Hepatocyte (in vitro differentiated cells): ENCODE measurements at places on chromosomes 7 and 10.

DNA sequence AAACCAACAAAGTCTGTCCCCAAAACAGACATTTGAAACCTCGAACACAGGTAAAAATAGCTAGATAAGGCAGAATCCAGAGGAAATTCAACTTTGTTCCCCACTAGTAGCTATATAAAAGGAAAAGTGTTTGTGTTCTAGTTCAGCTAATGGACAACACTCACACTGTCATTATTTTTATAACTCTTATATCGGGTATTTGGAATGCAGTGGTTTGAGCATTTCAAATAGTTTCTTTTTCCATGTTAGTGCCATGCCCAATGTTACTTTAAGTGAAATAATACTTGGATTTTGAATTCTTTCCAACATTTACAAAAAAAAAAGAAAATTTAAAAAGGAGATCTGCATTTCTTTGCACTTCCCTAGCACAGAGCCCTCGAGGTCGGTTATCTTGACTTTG lies 213.6 kb downstream of the DOCK4 start:
- H3K36me3 ChIP-seq, result no peaks in the 10 kb centered on the region
- no peak for DNase-seq
- H3K27me3 ChIP-seq, result no peaks in the 10 kb centered on the region
- no peak overlapping the region for H3K4me3 ChIP-seq
- peaks cover 5% of the 10 kb centered on the region for H3K4me1 ChIP-seq

DNA sequence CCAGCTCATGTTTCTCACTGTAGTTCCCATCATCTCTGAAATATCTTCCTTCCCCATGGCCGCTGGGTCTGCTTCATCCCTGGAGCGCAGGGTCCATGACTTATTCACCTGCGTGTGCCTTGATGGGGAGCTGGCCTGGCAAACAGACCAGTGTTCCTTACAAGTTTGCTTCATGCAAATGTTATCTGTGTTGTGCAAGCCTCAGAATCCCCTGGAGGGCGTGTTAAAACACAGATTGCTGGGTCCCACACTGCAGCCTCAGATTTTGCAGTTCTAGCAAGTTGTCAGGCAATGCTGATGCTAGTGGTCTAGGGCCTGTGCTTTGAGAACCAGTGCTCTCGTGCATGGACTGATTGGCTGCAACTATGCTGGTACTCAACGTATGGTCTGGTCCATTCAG lies 7.2 kb upstream of the DMBT1 start:
- H3K27ac ChIP-seq, result no peak overlapping the region
- H3K4me1 ChIP-seq, result peaks cover 5% of the 10 kb centered on the region
- no peak for DNase-seq
- no peaks in the 10 kb centered on the region for H3K36me3 ChIP-seq
- H3K27me3 ChIP-seq, result no peaks in the 10 kb centered on the region

DNA sequence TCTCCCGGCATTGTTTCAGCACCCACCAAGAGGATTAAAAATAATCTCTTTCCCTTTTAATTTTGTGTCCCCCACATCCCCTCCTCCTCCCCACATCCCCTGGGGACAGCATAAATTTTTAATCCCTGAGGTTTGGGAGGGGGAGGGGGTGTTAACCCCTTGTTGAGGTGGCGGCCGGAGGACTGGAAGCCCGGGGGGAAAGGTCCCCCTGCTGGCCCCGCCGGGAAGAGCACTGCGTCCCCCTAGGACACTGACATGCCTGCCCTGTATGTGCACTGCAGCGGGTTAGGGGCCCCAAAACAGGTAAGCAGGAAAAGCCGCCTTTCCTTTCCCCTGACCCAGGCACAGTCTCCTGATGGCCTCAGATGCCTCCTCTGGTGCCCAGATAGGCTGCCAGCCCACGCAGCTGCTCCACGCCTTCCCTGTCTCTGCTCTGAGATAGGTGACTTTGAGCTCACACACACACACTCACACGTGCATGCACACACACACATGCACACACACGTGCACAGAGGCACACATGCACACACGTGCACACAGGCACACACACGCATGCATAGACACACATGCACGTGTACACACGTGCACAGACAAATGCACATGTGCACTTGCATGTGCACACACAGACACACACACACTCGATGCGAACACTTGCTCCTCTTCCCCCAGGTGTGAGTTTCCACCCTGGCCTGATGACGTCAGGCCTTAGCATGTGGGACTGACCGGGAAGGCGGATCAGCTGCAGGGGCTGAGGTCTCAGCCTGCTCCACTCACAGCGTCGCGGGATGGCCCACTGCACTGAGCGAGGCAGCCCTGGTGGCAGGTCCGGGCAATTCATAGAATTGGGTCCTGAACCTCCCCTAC lies 12.3 kb downstream of the CNPY1 start:
- DNase-seq, result peak; percentile 56
- H3K4me3 ChIP-seq, result no peak overlapping the region

DNA sequence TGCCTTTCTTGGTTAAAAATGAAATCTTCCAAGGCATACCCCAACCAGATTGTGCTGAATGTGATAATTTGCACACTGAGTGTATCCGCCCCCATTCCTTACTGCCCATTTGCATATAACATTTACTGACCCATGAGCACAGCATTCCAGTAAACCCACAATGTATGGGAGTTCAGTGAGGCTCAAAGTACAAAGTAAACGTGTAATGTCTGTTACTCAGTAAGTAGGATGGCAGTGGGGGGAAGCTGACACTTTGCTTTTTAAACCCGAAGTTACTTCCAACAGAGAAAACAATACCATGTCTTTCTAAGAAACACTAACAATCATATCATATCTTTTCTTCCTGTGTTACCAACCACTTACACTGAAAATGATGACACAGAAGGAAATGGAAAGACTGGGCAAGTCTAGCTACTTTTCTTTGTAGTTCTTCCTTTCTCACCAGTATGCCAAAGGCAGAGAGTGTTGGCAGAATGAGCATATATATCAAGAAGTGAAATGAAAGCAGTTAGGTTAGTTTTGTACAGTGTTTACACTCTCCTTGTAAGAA lies 27.1 kb upstream of the SOSTDC1 start:
- peak overlapping the region; percentile 77 for H3K27ac ChIP-seq
- no peaks in the 10 kb centered on the region for H3K27me3 ChIP-seq
- DNase-seq, result peak; percentile 46
- H3K36me3 ChIP-seq, result no peaks in the 10 kb centered on the region

GRCh38 chr10:111968647-111969046 lies 214.9 kb downstream of the GPAM start:
- H3K36me3 ChIP-seq, result no peaks in the 10 kb centered on the region
- no peak overlapping the region for H3K27ac ChIP-seq
- no peak overlapping the region for H3K4me3 ChIP-seq
- H3K27me3 ChIP-seq, result no peaks in the 10 kb centered on the region

DNA sequence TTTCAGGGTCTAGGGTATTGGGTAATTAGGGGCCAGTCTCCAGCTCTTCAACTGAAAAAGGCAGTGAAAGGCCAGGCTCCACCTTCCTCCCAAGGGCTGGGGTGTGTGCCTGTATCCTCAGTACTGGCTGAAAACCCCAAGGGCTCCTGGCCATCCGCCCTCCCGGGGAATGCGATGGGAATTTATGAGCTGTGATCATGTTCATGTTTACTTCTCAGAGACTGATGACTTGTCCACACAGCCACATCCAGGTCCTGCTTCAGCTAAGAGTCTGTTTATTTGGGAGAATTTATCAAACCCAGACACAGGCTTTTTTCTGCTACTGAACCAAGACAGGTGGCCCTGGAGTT lies 91.7 kb downstream of the CCDC3 start:
- H3K4me1 ChIP-seq, result no peaks in the 10 kb centered on the region
- no peak overlapping the region for H3K4me3 ChIP-seq
